ENCODE measurements at places on chromosomes 2 and 18.

- DNase-seq = no peak
These were observed 41.1 kb downstream of the STAT1 start for GRCh38 chr2:190972846-190973245.

GRCh38 chr2:217478831-217479455 is 523.9 kb downstream of the TNS1 start:
- no peak for DNase-seq

- DNase-seq = no peak
These were observed 1066.9 kb downstream of the TSN start for GRCh38 chr2:122822319-122822718.

- DNase-seq = no peak
These were observed 226.3 kb downstream of the MREG start for GRCh38 chr2:215787025-215787424.

DNA sequence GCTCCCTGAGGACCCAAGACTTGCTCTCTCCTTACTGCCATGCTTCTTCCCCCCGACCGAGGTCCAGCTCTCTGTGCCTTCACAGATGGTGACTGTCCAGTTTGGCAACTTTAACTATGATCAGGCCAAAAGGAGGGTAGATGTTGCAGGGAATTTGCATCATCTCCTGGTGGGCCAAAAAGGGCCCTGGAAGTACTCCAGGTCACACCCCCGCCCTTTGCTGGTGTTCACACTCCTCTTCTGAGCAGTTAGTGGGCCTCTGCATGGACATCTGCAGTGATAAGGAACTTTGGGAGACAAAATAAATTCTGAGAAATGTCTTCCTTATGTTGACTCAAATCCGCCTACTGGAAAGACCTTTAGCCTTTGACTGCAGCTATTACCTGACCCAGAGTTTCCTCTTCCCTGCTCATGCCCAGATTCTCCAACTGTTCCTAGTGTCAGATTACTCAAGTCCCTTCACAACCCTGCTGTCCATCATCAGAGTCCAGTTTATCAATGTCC is 234.4 kb downstream of the LOXHD1 start:
- no peak for DNase-seq

GRCh38 chr18:45221363-45221762 is 393.9 kb upstream of the SLC14A2 start:
- DNase-seq = no peak

GRCh38 chr2:85441864-85442263 is 23.4 kb downstream of the SH2D6 start:
- DNase-seq = no peak

GRCh38 chr18:53644799-53645471 is 579.5 kb downstream of the MBD2 start:
- no peak for DNase-seq

- DNase-seq = no peak
These were observed 838.8 kb downstream of the SLC4A3 start for GRCh38 chr2:220466251-220466691.

DNA sequence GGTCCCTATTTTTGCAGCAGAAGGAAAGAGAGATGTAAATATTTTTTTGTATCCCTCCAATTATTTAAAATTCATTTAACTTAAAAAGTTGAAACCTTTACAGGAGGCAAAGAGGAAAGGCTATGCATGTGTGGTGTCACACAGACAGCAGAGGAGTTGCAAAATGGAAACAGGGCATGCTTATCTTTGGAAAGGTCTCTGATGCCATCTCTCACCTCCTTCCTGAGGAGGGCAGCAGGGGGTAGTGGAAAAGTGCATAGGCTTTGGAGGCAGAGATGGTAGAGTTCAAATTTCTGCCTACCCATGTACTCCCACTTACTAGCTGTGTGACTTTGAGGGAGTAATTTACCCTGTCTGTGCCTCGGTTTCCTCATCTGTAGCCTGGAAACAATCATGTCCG is 99.6 kb upstream of the MCFD2 start:
- no peak for DNase-seq

GRCh38 chr2:160492401-160493226 is 993 bp downstream of the RBMS1 start:
- DNase-seq = peak; percentile 35

DNA sequence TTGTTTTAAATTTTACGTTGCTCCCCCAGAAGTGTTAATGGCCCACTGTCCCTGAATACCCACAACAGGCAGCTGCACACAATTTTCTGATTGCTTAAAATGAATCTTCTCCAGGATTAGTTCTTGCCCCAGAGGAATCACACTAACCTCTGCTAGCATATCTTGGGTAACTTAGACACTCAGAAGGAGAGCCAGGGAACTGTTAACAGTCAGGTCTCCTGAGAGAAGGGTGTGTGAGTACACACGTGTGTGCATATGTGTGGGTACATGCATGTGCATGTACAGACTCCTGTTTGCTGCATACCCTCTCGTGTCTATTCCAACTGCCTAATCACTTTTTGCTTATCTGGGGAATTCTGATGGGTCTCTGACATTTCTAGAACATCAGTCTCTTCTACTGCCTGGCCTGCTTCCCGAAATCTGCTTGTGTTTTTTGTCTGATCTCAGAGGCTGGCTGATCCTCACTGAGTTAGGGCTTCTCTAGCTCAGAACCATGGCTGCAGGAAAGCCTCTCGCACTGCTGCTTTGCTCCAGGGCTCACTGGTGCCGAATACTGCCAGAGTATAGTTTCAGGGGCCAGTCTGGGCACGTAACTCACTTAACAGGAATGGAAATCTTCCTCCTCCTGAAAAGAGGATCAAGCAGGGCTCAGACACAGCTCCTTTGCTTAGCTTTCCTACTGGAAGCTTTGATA is 62.8 kb downstream of the PRELID3A start:
- DNase-seq = no peak

- DNase-seq = no peak
These were observed 1363.6 kb upstream of the CHAC2 start for GRCh38 chr2:52404046-52404445.

GRCh38 chr2:84486441-84487115 is 27.5 kb upstream of the SUCLG1 start:
- DNase-seq = no peak

GRCh38 chr2:66948234-66948633 is 448.9 kb upstream of the ETAA1 start:
- no peak for DNase-seq

DNA sequence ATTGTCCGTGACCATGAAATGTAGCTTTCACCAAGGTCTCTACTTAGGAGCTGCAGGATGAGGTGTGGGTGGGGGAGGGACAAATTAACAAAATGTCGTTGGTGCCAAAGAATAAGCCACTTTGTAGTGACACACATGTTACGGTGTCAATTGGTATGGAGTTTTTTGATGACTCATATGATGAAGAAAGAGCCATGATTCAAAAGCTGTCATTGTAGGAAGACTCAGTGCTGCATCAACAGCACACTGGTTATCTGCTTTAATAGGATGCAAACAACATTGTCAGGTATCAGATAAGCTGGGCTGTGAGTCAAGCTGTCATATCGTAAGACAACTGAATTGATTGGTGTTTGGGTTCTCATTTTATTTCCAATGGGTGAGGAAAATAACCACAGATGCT is 36.6 kb upstream of the BOD1L2 start:
- DNase-seq = no peak

DNA sequence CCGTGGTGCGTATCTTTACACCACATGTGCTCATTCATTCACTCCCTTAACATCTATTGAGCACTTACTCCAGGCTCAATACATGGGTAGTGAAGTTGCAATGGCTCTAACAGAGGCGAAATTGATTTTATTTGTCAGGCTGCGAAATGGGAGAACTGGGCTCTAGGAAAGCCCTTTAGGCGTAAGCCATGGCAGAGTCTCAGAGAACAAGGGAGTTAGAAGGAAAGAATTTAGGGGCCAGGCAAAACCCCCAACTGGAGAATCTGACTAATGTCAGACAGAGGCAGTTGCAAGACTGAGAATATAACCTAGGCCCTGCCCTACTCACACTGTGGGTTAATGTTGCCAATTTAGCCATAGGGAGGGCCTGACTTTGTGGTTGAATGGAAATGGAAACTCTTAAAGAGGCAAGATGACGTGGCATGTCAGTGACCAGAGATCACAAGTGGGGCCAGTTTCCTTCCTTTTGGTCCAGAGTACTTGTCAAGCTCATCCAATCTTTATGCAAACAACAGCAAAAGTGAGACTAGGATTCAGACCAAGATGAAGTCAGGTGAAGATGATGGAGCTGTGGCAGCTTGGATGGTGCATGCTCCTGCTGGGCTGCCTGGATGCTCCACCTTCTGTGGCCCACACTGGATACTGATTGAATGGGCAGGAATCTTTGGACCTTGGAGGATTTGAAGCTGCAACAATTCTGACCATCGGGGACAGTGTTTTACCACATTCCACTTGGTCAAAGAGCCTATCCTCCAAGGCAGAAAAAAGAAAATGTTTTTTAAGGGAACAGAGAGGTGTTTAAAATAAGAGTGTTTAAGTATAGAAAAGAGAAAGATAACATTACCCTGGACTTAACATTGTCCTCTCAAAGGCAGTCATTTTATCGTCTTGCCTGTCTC is 92.2 kb downstream of the CAPN13 start:
- DNase-seq = no peak

DNA sequence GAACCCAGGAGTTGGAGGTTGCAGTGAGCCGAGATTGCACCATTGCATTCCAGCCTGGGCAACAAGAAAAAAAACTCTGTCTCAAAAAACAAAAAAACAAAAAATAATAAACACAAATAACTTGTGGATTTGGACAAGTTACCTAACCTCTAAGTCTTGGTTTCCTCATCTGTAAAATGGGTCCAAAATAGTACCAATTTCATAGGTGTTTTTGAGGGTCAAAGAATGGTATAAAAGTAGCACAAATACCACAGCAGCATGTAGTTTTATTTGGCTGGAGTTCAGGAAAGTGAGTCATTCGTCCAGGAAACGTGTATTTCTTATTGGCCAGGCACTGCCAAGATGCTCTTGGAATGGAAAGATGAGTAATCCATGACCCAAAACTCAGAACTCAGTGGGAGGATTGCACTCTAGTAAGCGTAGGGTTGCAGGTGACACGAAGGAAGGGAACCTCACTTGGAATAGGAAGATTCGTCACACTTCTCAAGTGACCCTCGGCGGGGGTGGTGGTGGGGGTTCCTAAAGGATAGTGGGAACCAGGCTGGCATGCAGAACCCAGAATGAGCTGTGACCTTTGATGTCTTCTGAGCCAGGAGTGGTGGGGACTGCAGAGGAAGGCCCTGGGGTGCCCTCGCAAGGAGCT is 24.4 kb downstream of the GRHL1 start:
- DNase-seq = peak; percentile 24

DNA sequence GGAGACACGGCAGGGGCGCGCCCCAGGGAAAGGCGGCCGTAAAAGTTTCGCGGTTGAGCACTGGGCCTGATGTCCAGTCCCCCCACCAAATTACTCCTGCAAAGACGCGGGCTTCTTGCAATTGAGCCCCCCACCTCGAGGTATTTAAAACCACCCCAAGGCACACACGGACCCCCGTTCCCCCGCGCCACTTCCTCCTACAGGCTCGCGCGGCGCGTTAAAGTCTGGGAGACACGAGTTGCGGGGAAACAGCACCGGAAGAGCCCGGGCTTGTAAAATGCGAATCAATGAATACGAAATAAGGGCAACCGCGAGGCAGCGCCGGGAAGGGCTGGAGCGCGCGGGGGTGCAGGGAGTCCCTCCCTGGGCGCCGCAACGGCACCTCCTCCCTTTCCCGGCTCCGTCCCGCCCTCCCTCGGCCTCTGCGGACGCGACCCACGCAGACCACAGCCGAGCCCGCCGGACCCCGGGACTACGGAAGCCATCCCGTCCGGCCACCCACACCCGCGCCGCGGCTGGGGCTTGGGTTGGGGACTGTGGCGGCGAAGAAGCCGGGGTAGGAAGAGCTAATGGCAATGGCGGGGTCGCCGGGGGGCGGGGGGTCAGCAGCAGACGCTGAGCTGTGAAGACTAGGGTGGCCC is 918 bp upstream of the NETO1 start:
- DNase-seq = no peak

GRCh38 chr18:29653671-29654215 is 1388.8 kb downstream of the DSC3 start:
- no peak for DNase-seq

- DNase-seq = no peak
These were observed 51.9 kb downstream of the REEP1 start for GRCh38 chr2:86285571-86285970.

GRCh38 chr2:181465676-181466375 is 8.6 kb downstream of the ITGA4 start:
- no peak for DNase-seq

DNA sequence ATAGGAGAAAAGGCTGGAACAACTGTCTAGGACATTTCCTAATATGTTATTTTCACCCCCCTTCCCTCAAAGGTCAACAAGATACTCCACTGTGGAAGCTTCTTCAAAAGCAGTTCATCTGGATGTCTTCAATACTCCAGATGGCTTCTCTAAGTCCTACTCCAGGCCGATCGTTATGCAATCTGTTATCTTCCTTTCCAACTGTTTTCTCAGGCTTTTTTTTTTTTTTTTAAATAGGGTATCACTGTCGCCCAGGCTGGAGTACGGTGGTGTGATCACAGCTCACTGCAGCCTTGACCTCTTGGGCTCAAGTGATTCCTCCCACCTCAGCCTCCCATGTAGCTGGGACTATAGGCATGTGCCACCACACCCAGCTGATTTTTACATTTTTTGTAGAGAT is 26.3 kb downstream of the ATP8B1 start:
- DNase-seq = no peak

GRCh38 chr2:215912299-215912842 is 101.0 kb downstream of the MREG start:
- DNase-seq = no peak

DNA sequence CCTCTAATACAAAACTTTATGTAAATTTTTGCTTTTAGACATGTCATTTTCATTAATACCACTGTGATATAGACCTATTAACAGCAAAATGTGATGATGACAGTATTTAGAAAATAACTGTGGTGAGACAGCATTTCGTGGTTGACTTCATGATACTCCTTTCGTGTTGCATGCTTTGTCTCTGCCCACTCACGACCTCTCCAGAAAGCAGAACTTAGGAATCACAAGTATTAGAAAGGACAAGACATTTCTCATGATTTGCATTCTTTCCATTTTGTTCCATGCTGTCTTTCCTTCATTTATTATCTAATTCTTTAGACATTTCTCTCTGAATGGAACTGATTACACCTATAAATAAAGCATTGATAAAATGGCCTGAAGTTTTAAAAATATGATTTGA is 85.2 kb upstream of the POU3F3 start:
- DNase-seq = no peak

- no peak for DNase-seq
These were observed 88.4 kb downstream of the ACTR2 start for GRCh38 chr2:65316072-65316471.

DNA sequence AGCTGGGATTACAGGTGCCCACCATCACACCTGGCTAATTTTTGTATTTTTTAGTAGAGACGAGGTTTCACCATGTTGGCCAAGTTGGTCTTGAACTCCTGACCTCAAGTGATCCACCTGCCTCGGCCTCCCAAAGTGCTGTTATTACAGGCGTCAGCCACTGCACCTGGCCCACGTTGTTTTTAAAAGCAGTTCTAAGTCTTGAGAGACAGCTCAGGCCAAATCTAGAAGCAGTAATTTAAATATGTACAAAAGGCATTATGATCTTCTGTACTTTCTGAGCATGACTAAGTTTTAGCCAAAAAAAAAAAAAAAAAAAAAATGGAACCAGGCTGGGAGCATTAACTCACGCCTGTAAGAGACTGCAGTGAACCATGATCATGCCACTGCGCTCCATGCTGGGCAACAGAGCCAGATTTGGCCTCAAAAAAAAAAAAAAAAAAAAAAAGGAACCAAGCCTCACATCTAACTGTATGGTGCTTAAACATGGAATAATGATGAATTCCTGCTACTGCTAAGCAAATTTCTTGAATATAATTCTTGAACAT is 4.0 kb downstream of the ABHD3 start:
- DNase-seq = no peak

All from stimulated activated CD8-positive, alpha-beta memory T cell treated with anti-CD3 and anti-CD28 coated beads, Interleukin-7, amount 100 ng/mL, for 48 hours (primary cell).